ENCODE measurements at places on chromosomes 1 and 21.
A peak's percentile ranks its signal among the peaks of the same experiment; 100 is the strongest.

DNA sequence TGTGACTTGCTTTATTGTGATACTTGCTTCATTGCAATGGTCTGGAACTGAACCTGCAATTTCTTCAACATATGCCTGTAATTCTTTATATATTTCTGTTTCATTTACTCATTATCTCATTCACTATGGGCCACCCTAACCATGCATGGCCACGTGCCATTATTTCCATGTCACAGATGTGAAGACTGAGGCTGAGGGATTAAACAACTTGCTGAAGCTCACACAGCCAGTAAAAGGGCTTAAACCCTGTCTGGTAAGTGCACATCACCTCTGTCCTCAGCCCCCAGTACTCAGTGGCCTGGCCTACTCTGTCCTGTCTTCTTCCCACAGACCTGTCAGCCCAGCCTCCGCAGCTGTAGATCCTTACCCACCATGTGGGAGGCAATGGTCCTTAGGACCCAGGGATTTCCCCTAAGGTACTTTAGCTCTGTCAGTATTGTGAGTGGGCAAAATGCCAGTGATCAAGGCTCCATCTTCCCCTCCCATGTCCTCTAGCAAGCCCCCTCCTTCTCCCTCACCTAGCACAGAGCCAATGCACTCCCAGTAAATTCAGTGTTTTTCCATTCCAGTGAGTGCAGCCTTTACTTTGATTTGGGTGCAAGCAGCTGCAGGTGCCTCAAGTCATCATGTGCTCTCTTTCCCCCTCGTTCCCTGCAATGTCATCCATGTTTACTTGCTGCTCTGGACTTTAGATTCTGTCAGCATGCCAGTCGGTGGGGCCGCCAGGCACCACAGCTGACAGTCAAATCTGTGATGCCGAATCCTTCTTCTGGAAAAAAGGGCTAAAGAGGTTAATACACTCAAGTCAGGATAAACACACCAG lies 228.2 kb upstream of the PROX1 start:
- no peak for DNase-seq

GRCh38 chr1:109214695-109215623 lies 1.2 kb downstream of the SARS1 start:
- no peak for DNase-seq

DNA sequence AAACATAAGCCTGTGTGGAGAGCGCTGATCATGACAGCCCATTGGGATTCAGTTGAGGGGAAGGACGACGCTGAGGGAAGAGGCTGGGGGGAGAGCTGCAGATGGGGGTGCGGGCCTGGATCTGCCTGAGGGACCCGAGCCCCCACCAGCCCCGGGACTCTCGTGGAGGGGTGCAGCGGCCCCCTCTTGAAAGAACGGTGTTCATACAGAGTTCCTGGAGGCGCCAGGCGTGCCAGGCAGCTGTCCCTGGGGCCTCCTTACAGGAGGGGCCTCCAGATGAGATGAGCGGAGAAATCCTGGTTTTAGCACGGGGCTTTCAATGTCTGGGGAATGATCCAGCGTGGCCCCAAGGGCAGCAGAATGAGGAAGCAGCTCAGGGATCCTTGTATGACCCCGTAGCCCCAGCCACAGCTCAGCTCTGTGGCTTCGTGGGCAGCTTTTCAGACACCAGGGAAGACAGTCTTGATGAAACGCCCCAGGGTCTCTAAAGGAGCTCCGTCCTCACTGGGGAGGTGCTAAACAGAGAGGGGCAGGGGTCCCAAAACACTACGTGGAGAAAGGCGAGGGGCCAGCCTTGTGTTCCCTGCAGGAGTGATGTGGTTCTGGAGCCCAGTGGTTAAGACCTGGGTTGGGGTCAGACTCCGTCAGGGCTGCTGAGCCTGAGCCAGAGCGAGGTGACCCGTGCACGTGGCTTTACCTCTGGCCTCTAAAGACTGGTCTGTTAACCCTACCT lies 7.2 kb upstream of the DSCAM start:
- DNase-seq: no peak

GRCh38 chr1:222653178-222653827 lies 35.4 kb downstream of the MIA3 start:
- no peak for DNase-seq

DNA sequence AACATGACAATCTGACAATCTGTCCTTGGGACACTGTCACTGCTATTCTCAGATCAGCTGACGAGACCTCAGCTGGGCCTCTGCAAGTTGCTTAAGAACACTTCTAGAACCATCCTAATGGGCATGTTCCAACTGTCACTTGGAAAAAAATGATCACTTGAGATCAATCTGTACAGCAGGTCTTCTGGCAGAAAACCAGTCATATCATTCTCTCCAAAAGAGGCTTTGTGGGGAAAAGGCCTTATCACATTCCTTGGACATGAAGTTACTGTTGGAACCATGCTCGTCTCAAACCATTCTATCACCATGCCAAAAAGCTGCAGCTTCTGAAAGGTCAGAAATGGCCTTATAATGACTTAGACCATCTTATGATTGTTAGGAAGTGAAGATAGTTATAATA lies 744.2 kb downstream of the USP25 start:
- DNase-seq: no peak

DNA sequence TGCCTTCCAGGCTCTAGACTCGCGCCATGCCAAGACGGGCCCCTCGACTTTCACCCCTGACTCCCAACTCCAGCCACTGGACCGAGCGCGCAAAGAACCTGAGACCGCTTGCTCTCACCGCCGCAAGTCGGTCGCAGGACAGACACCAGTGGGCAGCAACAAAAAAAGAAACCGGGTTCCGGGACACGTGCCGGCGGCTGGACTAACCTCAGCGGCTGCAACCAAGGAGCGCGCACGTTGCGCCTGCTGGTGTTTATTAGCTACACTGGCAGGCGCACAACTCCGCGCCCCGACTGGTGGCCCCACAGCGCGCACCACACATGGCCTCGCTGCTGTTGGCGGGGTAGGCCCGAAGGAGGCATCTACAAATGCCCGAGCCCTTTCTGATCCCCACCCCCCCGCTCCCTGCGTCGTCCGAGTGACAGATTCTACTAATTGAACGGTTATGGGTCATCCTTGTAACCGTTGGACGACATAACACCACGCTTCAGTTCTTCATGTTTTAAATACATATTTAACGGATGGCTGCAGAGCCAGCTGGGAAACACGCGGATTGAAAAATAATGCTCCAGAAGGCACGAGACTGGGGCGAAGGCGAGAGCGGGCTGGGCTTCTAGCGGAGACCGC lies 2.0 kb upstream of the OLIG2 start:
- DNase-seq: no peak

DNA sequence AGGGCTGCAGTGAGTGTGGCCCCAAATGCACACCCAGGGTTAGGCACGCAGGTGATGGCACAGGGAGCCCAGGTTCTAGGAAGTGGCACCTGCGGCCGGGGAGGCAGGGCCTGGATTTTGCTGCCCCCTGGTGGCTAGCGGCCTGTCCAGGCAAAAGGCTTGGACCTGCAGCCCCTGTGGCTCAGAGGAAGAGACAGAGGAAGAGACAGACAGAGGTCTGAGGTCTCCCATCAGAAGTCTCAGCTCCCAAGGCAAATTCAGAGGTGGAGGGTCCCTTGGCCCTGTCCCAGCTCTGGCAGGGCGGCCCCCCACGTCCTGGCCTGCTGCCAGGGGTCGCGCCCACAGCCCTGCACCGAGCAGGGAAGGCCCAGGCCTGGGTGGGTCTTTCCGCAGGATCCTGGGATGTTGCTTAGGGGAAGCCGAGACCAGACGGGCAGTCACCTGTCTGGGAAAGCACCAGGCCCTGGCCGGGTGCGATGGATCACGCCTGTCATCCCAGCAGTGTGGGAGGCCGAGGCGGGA lies 8.0 kb upstream of the TNFRSF14 start:
- DNase-seq: peak; percentile 74

DNA sequence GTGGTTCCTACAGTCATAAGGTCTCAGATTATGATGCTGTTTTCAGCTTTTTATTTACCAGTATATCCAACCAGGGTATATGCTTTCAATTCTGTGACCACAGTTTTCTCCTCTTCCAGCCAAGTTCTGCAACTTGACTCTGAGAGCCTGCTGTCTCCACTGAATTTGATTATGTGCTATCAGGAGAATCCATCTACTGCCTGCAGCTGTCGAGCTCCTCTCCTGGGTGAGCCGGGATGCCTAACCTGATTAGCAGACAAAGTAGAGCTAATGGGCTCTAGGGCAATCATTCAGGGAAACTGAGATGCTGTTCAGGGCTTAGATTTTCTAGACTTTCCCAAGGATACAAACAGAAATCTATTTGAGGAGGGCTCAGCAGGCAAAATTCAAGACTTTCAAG lies 271.5 kb upstream of the BEND5 start:
- DNase-seq: no peak

DNA sequence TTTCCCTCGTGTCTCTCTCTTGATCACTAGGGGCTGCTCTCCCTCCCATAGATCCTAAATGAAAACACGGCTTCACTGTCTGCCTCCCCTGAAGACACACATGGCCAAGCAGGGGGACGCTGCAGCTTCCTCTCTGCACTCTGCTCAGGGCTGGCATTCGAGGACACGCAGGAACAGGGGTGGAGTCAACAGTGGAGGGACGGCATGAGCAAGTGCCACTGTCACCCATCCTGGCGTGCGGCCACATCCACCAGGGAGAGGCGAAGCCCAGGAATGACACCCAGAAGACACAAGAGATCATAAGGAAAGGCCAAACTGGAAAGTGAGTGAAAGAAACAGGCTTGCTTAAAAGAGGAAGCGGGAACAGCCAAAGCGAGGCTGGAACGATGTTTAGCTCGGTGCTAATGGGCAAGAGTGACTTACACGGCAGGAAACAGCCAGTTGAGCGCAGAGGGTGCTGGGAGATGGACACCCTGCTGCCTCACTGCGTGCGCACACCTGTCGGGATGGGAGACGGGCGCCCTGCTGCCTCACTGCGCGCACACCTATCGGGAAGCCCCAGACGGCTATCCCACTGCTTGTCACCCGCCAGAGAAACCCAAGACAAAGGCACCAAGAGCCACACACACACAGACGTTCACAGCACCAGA lies 13.6 kb upstream of the C1QTNF12 start:
- DNase-seq: no peak

GRCh38 chr1:54811066-54811465 lies 9.9 kb upstream of the TTC22 start:
- no peak for DNase-seq

DNA sequence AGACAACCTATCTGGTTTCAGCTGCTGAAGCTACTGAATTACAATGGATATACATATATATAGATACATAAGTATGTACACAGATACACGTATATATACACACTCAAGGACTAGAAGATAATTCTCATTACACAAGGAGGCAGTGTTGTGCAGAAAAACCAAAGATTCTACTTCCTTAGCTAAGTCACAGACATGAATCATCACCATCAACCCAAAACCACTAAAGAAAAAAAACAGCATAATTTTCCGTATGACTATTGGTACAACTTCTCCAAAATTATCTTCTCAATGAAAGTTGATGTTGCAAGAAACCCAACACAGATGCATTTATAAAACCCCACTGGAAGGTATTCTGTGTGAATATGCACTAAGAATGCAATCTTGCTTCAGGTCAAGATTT lies 36.8 kb upstream of the RPF1 start:
- DNase-seq: no peak

DNA sequence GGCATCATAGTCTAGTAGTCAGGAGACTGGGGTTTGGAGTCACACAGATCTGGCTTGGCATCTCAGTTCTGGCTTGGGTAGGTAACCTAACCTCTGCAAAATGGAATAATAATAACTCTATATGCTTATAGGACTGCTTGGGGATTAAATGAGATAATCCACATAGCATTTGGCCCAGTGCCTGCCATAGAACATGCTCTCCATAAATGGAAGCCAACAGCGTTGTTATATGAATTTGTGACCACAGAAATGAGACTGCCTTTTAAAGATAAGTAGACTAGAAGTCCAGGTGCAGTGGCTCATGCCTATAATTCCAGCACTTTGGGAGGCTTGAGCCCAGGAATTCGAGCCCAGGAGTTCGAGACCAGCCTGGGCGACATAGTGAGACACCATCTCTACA lies 4.0 kb upstream of the OPRD1 start:
- no peak for DNase-seq

DNA sequence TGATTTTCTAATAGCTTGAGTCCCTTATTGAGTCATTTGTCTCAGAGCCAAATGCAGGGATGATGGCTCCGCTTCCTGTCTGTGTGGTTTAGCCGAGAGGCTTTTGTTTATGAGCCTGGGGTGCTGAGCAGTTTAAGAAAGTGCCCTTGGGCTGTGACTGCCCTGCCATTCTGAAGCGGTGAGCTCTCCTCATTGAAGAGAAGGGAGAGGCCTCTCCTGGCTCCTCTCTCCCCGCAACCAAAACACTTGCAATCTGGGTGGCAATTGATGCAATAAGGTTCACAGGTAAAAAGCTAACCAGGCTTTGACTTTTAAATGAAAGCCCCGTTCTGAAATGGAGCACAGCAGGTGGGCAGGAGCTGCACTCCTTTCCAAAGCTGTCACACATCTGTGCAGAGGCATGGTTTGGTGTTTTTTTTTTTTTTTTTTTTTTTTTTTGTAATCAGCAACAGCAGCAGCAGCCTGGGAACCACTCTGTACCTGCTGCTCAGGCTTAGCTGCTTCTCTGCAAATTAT lies 403.7 kb downstream of the SIPA1L2 start:
- no peak for DNase-seq

- DNase-seq: no peak
Measured at GRCh38 chr1:62424411-62424810, 12.4 kb upstream of the USP1 start.

- no peak for DNase-seq
Measured at GRCh38 chr1:12600335-12600734, 17.7 kb downstream of the DHRS3 start.

- no peak for DNase-seq
Measured at GRCh38 chr1:247375747-247376146, 40.2 kb upstream of the NLRP3 start.

GRCh38 chr1:156959414-156959813 lies 39.0 kb downstream of the LRRC71 start:
- no peak for DNase-seq

GRCh38 chr21:45001134-45002095 lies 61.6 kb downstream of the SLX9 start:
- DNase-seq: no peak

DNA sequence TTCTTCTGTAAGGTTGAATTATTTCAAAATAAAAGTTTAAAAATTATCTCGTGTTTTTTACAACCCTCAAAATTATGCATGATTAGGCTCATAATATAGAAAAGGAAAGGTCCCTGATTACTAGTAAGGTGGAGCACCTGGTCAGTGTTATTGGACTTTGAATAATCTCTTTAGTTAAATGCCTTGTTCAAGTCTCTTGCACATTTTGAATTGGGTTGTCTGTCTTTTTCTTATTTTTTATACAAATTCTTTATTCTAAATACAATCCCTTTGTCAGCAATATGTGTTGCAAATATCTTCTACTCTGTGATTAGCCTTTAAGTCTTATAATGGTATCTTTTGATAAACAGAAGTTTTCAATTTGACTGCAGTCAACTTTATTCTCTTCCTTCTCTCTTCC lies 100.7 kb upstream of the TNFSF4 start:
- no peak for DNase-seq

DNA sequence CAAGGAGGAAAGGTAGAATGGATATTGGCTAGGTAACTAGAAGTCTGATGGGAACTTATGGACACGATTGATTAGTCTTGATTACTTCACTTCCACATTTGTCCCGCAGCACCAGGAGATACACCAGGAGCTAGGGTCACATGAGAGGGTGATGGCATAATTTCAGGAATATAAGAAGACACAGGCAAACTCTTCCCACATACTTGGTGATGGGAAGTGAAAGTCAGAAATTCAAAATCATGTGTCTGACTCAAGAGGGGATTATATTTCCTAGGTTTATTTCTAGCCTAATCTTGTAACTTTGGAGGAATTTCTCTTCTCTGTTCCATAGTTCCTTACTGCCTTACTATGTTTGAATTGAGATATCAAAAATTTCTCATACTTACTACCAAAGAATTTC lies 185.0 kb downstream of the PBX1 start:
- no peak for DNase-seq

Data from activated T-helper 1 cell treated with Interleukin-2 at 50 U/mL for 16 hours (primary cell).